HS-27A (cell line): ENCODE measurements at places on chromosomes 1 and 21.

DNA sequence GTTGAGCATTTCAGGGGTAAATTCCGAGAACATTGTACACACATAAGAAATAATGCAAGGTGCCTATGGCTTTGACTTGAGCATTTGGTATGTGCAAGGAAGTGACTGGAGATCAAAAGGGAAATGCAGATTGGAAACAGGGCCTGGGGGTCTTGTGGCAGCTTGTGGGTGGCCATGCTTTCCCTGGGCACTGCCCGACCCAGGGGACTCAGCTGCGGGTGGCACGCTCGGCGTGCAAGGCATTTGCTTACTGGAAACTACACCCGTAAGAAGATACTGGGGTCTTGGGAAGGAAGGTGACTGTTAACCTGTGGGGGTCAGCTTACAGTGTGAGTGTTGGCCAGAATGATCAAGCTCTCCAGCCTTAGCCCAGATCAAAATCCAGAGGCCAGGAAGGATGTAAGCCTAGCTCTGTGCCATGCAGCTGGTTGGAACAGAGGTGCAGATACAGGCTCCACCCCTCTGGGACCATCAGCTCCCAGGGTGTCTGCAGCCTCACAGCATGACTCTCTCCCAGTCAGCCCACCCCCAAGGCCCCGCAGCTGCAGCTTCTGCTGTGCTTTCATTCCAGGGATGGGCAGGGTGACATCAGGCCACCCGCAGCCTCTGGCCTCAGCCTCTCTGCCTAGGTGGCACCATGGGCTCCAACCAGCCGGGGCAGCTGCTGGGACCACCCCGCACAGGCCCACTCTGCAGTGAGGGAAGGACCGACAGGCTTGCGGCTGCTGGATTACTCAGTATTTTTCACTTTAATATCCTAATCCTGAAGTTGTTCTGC is 55.1 kb downstream of the KIF26B start:
- no peak for DNase-seq

- no peak for DNase-seq
Measured at GRCh38 chr1:205111354-205111753, 10.4 kb downstream of the RBBP5 start.

- DNase-seq, result no peak
Measured at GRCh38 chr1:214685906-214686305, 82.9 kb downstream of the CENPF start.

GRCh38 chr1:3320246-3321152 is 134.0 kb upstream of the ARHGEF16 start:
- DNase-seq, result no peak

DNA sequence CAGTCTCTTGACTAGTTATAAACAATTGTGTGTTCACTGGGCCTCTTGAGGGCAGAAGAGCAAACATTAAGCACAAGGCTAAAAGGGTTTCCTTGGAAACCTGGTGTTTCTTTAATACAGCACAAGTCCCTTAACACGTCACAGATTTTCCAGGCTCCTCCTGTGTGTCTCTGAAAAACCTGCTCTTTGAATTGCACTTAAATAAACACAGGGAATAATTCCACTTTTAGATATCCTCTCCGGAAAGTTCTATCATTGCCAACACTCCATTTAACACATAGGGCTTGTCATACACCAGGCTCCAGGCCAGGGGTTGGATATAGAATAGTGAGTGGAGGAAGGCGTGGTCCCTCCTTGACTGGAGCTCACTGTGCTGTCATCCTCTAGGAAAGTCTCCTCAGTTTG is 442.6 kb downstream of the DSCAM start:
- DNase-seq, result no peak

GRCh38 chr1:12173631-12174121 is 6.9 kb downstream of the TNFRSF1B start:
- DNase-seq, result no peak

DNA sequence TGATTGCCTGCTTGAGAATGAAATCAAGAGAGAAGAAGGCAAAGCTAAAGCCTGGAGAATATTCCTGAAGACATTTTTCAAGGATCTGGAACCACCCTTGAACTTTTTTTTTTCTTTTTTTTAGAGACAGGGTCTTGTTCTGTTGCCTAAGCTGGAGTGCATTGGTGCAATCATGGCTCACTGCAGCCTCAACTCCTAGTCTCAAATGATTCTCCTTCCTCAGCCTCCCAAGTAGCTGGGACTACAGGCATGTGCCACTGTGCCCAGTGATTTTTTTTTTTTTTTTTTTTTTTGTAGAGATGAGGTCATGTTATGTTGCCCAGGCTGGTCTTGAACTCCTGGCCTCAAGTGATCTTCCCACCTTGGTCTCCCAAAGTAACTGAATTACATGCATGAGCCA is 22.2 kb upstream of the IRF2BP2 start:
- no peak for DNase-seq

- DNase-seq, result no peak
Measured at GRCh38 chr1:109482791-109483671, 674 bp upstream of the ATXN7L2 start.

DNA sequence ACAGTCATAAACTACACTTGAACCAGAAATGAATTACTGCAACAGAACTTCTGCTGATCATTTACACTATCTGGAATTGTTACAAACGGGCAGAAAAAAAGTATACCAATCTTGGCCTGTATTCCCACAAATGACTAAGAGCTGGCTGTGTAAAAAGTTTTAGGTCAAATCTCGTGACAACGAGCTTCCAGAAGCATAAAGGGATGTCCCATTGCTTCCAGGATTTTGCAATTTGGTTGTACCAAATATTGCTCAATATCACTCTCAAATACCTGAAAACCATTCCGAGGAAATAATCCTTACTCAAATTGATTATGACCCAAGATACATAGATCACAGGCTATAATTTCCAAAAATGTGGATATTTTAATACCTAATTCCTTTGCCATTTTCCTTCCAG is 175.6 kb downstream of the TBX15 start:
- no peak for DNase-seq

- no peak for DNase-seq
Measured at GRCh38 chr1:24327891-24328290, 8.7 kb downstream of the GRHL3 start.
